OCI-LY7 (cell line): ENCODE measurements at places on chromosomes 6 and 20. TPM values are rescaled to one million over a fixed set of nuclear protein-coding genes. Genes with fewer than 3 reads are reported as not detected.

Gene NFATC2
- 43.7 and 43.8 TPM in 2 replicates for total RNA-seq

Gene OR2H1
- not detected in 2 replicates for total RNA-seq

Gene NMBR
- not detected in 2 replicates for total RNA-seq

Gene THEMIS
- not detected in 2 replicates for total RNA-seq

Gene KCNB1
- total RNA-seq, result 0.07 TPM in 1 of 2 replicates, not detected in the other

Gene SLC35F1
- not detected in 2 replicates for total RNA-seq

Gene C20orf96
- 12.6 and 13.1 TPM in 2 replicates for total RNA-seq

Gene PRKN
- total RNA-seq, result 0.85 and 1.3 TPM in 2 replicates

Gene ADGB
- total RNA-seq, result not detected in 2 replicates

Gene SDCBP2
- 2.5 and 2.6 TPM in 2 replicates for total RNA-seq

Gene ENPP5
- total RNA-seq, result 1.6 and 2.4 TPM in 2 replicates

Gene SLC2A10
- total RNA-seq, result not detected in 2 replicates

Gene GPR6
- not detected in 2 replicates for total RNA-seq

Gene PRICKLE4
- total RNA-seq, result 1.2 and 2.6 TPM in 2 replicates

Gene FAM210B
- 1.1 and 1.3 TPM in 2 replicates for total RNA-seq

Gene UBE2C
- total RNA-seq, result 222 and 255 TPM in 2 replicates

Gene RAET1L
- not detected in 2 replicates for total RNA-seq

Gene PDE10A
- total RNA-seq, result not detected in 2 replicates

Gene RSPO3
- total RNA-seq, result not detected in 2 replicates

Gene FILIP1
- not detected in 2 replicates for total RNA-seq

Gene ZSCAN23
- total RNA-seq, result not detected in 2 replicates

Gene LRRC73
- total RNA-seq, result 0.25 and 0.52 TPM in 2 replicates

Gene TMEM217
- 0.34 TPM in 1 of 2 replicates, not detected in the other for total RNA-seq

Gene RAB44
- total RNA-seq, result not detected in 2 replicates

Gene MLN
- total RNA-seq, result not detected in 2 replicates

Gene RNF144B
- total RNA-seq, result 151 and 154 TPM in 2 replicates

Gene SASH1
- not detected in 2 replicates for total RNA-seq

Gene CST4
- not detected in 2 replicates for total RNA-seq

Gene ARHGAP18
- 7.5 TPM in 2 replicates for total RNA-seq

Gene RNF182
- total RNA-seq, result not detected in 2 replicates

Gene GNL1
- 114 and 116 TPM in 2 replicates for total RNA-seq

Gene PHACTR1
- total RNA-seq, result 15.4 and 25.1 TPM in 2 replicates

Gene OLIG3
- total RNA-seq, result not detected in 2 replicates

Gene HLA-DQA2
- 3.3 and 3.6 TPM in 2 replicates for total RNA-seq

Gene RNF39
- not detected in 2 replicates for total RNA-seq

Gene MLIP
- total RNA-seq, result not detected in 2 replicates

Gene CPNE5
- 70.7 and 89.8 TPM in 2 replicates for total RNA-seq

Gene RNF8
- 18.2 and 19.7 TPM in 2 replicates for total RNA-seq

Gene WFDC5
- total RNA-seq, result not detected in 2 replicates

Gene NHLRC1
- not detected in 2 replicates for total RNA-seq

Gene RNASET2
- 73.0 and 105 TPM in 2 replicates for total RNA-seq

Gene EYA4
- total RNA-seq, result not detected in 2 replicates

Gene FOXF2
- not detected in 2 replicates for total RNA-seq

Gene HLA-DMB
- 77.0 and 78.5 TPM in 2 replicates for total RNA-seq

Gene NKAIN4
- total RNA-seq, result not detected in 2 replicates

Gene PLEKHG1
- total RNA-seq, result 17.9 and 26.3 TPM in 2 replicates

Gene SLC26A8
- not detected in 2 replicates for total RNA-seq

Gene SIM1
- total RNA-seq, result not detected in 2 replicates

Gene APOBEC2
- total RNA-seq, result not detected in 2 replicates

Gene AIF1
- total RNA-seq, result 16.3 and 17.2 TPM in 2 replicates

Gene AP5S1
- 9.9 and 12.1 TPM in 2 replicates for total RNA-seq

Gene HDGFL1
- total RNA-seq, result not detected in 2 replicates

Gene XKR7
- total RNA-seq, result 0.06 TPM in 1 of 2 replicates, not detected in the other

Gene INSM1
- total RNA-seq, result not detected in 2 replicates

Gene USP49
- total RNA-seq, result 17.8 and 21.4 TPM in 2 replicates

Gene CPXM1
- 0.15 TPM in 1 of 2 replicates, not detected in the other for total RNA-seq

Gene NT5E
- not detected in 2 replicates for total RNA-seq

Gene BEND6
- 1.5 and 2.9 TPM in 2 replicates for total RNA-seq
